ENCODE measurements at places on chromosomes 7 and 10.

DNA sequence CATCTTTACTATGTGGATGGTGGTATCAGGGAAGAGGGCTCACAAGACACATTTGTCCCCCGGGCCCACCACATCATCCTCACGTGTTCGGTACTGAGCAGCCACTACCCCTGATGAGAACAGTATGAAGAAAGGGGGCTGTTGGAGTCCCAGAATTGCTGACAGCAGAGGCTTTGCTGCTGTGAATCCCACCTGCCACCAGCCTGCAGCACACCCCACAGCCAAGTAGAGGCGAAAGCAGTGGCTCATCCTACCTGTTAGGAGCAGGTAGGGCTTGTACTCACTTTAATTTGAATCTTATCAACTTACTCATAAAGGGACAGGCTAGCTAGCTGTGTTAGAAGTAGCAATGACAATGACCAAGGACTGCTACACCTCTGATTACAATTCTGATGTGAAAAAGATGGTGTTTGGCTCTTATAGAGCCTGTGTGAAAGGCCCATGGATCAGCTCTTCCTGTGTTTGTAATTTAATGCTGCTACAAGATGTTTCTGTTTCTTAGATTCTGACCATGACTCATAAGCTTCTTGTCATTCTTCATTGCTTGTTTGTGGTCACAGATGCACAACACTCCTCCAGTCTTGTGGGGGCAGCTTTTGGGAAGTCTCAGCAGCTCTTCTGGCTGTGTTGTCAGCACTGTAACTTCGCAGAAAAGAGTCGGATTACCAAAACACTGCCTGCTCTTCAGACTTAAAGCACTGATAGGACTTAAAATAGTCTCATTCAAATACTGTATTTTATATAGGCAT is 9.1 kb upstream of the CSGALNACT2 start:
- peak; percentile 83 for DNase-seq

DNA sequence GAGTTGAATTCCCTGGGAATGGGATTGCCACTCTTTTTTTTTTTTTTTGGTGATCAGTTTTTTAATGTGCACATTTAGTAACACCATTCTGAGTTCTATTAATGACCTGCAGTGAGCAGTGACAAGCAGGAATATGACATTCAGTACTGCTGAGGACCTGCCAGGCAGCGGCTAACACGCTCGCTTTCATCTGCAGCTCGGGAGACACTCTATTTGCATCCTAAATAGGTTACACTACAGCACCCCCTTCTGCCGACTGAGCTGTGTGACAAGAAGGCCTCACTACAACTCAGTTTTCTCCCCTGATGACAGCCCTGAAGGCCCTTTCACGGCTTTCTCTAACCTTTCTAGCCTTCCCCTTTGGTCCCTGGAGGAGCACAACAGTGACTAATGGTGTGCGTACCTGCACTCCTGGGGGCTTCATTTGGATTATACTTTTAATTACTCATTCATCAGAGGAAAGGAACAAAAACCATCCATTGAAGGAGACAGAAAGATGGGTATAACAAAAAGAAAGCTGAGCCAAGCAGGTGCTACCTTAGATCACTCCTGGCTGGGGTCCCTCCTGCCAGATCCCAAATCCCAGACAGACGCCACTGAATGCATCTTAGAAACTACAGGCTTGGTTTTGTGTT is 872.4 kb downstream of the LRMDA start:
- peak; percentile 12 for DNase-seq

- DNase-seq = no peak
These were observed 69.1 kb downstream of the SHH start for GRCh38 chr7:155743177-155743576.

DNA sequence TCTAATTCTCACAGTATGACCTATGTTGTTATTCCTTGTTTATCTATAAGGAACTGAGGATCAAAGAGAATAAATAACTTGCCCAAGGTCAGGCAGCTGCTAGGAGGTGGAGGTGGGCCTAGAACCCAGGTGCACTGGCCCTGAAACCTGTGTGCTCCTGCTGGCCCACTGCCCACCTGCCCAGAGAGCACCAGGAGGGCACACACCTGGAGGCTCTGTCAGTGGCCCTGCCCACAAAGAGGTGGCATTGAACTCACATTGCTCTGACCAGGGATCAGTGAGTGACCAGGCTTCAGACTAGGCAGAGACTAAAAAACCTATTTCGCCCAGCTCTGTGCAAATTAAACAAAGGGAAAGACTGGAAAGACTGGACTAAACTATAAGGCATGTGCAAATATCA is 210.6 kb downstream of the TNS3 start:
- DNase-seq = no peak

GRCh38 chr10:86819567-86819966 is 63.1 kb downstream of the BMPR1A start:
- no peak for DNase-seq

- DNase-seq = no peak
These were observed 7.7 kb upstream of the INSIG1 start for GRCh38 chr7:155289949-155290501.
